ENCODE measurements at places on chromosomes 5 and 9. TPM values are rescaled to one million over a fixed set of nuclear protein-coding genes. Genes with fewer than 3 reads are reported as not detected.

DNA sequence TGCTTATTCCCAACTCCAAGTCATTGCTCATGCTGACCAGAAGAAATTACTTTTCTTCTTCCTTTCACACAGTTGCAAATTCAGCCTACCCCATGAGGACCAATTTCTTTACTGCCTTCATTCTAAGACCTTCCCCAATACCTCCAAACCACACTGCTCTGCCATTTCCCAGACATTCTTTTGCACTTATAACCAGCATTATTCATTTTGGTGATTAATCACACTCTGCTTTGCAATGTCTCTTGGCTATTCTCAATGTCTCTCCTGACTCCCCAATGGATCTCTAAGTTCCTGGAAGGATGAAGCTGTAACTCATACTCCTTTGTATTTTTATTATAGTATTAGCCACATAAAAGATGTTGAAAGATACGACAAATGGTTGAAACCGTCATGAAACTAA is 105.7 kb upstream of the RANBP3L start:
- H3K27me3 ChIP-seq: no peaks in the 10 kb centered on the region
- no peak overlapping the region for H3K27ac ChIP-seq
- DNase-seq: no peak
- H3K36me3 ChIP-seq: no peaks in the 10 kb centered on the region
- H3K4me1 ChIP-seq: no peaks in the 10 kb centered on the region
- no peak overlapping the region for H3K4me3 ChIP-seq

- DNase-seq: no peak
- H3K4me3 ChIP-seq: no peak overlapping the region
- H3K36me3 ChIP-seq: no peaks in the 10 kb centered on the region
- peaks cover 10% of the 10 kb centered on the region for H3K4me1 ChIP-seq
- H3K27me3 ChIP-seq: no peaks in the 10 kb centered on the region
These were observed 12.6 kb upstream of the TMEM38B start for GRCh38 chr9:105681724-105682123.

GRCh38 chr9:110260911-110261310 is 4.6 kb upstream of the TXN start:
- DNase-seq: no peak
- peaks cover 22% of the 10 kb centered on the region for H3K4me1 ChIP-seq
- H3K27me3 ChIP-seq: no peaks in the 10 kb centered on the region
- no peak overlapping the region for H3K27ac ChIP-seq

- H3K36me3 ChIP-seq: no peaks in the 10 kb centered on the region
- no peak for DNase-seq
- H3K27ac ChIP-seq: no peak overlapping the region
- H3K4me1 ChIP-seq: peaks cover 21% of the 10 kb centered on the region
These were observed 54.0 kb upstream of the FKTN start for GRCh38 chr9:105503881-105504280.

Gene EPB41L4B
- total RNA-seq: 76.8 TPM
